ENCODE measurements at places on chromosomes 1 and 21.
A peak's percentile ranks its signal among the peaks of the same experiment; 100 is the strongest.

DNA sequence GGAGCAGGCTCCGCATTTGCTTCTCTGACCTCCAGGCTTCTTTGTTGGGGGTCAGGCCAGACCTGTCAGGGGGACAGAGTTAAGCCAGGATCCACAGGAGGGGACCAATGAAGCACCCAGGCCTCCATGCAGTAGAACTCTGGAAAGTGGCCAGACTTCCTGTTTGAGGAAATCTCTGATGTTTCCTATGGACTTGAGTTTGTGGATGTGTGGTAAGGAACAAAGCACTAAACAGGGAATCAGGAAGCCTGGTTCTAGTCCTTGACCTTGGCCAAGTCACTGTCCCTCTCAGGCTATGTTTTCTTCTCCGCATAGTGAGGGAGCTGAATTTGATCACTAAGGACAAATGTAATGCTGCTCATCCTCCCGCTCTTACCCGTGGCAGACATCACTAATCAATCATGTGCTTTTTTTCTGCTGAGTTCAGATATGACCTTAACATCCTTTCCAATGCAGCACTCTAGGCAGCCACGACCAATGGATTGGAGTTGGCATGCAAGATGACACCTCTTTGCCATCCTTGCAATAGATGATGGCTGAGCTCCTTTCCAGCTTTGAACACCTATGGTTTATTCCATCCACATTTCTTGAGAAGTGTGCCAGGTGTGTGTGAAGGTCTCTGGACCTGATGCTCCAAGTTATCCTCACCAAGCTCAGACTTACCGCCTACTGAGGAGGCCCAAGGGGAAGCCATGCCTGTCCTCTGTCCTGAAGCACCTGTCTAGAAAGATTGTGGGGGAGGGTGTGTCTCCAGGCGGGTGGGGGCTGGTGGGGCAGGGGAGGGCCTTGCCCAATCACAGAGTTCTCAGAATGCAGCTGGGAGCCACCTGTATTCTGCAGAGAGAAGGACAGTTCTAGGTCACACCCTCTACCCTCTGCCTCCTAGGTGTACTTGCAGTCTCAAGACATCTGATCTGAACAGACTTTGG, 9.9 kb downstream of the SH2D2A start:
- DNase-seq: no peak

DNA sequence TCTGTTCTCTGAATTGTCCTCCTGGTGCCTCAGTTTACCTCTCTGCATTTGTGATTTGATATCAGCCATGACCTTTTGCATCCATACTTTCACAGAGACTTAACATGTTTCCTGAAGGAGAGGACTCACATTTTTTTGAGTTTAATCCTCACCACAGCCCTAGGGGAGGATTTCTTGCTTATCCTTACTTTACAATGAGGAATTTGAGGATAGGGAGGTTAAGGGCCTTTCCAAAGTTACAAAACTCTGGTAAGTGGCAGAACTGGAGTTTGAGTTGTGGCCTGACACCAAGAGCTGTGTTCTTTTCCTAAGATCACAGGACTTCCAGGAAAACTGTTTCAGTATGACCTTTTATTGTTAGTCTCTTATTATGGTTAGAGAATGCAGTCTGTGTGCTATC, 34.2 kb downstream of the TNFRSF8 start:
- no peak for DNase-seq

DNA sequence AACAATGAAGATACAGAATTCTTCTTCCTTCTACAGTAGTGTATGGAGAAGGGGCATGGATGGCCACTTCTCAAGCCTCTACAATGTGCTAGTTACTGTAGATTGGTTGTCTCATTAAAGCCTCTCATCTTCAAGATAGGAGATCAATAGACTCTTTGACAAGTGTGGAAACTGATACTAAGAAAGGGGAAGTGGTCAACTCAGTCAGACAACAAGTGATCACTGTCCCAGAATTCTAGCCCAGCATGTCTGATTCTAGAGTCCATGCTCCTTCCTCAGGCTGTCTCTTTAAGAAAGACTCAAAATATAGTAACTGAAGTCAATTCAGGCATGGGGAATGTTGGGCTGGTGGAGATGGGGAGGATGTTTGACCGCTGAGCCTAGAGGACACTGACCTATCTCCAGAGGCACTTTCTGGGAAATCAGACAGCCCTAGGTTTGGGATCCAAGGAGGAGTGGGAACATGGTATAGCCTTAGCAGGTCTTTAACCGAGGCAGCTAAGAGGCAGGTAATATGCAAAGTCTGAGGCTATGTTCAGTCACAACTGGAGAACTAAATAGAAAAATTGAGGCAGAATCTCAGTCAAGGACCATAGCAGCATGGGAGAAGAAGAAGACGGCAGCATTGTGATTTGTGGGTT, 39.3 kb upstream of the EYA3 start:
- no peak for DNase-seq

DNA sequence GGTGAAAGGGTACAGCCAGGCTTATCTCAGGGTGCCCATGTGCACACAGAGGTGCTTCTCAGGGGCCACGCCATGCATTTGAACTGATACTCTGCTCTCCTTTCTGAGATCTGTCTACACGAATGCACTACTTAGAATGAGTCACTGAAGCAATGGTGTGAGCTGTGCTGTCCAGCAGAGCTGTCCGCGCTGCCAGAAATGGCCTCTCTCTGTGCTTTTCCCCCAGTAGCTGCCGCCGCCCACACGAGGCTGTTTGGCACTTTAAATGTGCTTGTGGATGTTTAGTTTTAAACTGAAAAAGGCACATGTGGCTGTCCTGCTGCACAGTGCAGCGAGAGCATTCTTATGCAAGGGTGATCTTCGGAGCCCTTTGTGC, 87.1 kb upstream of the COL6A1 start:
- DNase-seq: no peak

- no peak for DNase-seq
These were observed 19.6 kb downstream of the FBXO2 start for GRCh38 chr1:11634365-11635192.

DNA sequence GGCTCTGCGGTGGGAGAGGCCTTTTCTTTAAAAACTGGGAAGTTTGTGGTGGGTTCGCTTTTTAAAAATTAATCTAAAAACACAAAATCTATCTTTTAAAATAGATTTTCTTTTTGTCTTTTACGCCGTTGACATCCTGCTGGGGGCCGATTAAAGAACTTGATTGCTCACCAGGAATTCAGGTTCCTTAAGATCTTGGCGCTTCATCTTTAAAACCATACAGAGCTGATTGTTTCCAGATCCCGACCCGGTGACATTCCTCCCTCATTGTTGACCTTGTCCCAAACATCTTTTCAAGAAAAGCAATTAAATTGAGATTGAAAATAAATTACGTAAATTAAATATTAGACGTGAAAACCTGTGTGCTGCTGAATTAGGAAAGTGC, 546 bp upstream of the ZNF697 start:
- DNase-seq: no peak

DNA sequence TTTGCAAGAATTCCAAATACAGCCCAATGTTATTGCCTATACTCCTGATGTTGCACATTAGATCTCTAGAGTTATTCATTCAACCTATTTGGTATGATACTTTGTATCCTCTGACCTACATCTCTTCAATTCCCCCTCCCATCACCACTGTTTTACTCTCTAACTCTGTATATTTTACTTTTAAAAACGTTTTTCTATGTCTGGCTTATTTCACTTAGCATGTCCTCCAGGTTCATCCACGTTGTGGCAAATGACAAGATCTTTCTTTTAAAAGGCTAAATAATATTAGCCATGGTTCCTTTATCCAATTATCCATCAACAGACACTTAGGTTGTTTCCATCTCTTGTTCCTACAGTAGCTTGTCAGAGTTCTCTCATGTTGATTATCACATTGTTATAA, 207.1 kb upstream of the PTGFR start:
- DNase-seq: no peak

DNA sequence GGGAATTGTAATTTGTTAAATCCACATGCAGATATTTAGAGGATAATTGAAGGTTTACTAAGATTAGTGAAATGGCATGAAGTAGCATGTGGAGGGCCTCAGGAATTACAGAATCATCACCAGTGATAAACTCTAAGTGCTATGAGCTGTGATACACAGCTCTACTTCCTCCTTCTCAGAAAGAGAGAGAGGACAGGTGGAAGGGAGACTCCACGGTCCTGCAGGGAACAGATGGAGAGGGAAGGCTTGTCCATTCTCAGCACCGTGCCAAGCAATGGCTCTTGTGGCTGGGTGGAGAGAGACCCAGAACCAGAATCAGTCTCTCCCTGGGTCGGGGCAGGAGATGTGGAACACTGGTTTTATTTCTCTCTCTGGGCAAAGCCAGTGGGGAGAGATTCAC, 27.8 kb upstream of the LYPD8 start:
- DNase-seq: no peak

- DNase-seq: no peak
These were observed 9.0 kb downstream of the GON4L start for GRCh38 chr1:155847823-155848529.

DNA sequence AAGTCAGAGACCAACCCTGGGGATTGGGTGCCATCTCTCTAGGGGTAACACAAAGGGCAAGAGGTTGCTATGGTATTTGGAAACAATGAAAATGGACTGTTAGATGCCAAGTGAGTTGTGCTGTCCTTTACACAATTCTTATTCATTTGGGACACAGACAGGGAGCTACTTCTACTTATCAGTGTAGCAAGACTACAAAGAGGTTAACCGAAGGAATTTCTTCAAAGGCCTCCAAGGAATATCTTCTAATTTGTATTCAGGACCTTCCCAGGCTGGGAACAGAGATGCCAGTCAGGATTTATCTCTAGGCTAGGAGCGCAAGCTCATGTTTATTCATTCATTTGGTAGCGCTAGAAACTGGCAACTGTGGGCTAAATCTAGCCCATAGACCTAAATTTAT, 2.6 kb downstream of the NAXE start:
- DNase-seq: no peak

DNA sequence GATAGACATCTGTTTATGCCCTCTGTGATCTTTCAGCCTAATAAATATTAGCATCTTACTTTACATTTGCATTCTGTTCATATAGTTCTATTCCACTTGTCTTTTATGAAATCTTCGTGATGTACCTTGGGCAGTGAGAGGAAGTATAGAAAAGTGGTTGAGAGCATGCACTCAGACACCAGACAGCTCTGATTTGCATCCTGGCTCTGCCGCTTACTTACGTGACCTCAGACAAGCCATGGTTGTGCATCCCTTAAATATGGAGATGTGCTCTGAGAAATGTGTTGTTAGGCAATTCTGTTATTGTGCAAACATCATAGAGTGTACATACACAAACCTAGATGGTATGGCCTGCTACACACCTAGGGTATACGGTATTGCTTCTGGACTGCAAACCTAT, 22.9 kb downstream of the OVGP1 start:
- no peak for DNase-seq

GRCh38 chr1:4603295-4604110, 50.9 kb upstream of the AJAP1 start:
- peak; percentile 7 for DNase-seq

GRCh38 chr1:219405531-219406331, 207.2 kb downstream of the ZC3H11B start:
- no peak for DNase-seq

- no peak for DNase-seq
These were observed 192.2 kb downstream of the PLPP3 start for GRCh38 chr1:56387071-56387740.

DNA sequence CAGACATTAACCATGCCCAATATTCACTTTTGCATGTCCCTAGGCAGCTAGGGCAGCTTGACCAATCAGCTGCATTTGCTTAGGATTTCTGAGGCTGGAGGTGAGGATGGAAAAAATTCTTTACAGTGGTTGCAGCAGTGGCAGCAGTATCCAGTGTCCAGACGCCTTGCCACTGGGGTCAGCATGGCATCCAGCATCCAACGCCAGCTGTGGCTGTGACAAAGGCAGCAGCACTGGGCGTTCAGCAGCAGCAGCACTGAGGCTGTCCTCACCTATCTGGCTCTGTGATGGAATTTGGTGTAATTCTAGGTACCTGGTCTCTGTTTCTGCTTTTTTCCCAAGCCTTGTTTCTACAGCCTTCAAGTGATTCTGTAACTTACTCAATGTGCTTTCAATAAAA, 15.5 kb downstream of the RHBDL2 start:
- DNase-seq: no peak

- no peak for DNase-seq
These were observed 55.1 kb downstream of the AGPAT3 start for GRCh38 chr21:43919871-43920801.

GRCh38 chr1:170700842-170701615, 37.1 kb downstream of the PRRX1 start:
- DNase-seq: no peak

DNA sequence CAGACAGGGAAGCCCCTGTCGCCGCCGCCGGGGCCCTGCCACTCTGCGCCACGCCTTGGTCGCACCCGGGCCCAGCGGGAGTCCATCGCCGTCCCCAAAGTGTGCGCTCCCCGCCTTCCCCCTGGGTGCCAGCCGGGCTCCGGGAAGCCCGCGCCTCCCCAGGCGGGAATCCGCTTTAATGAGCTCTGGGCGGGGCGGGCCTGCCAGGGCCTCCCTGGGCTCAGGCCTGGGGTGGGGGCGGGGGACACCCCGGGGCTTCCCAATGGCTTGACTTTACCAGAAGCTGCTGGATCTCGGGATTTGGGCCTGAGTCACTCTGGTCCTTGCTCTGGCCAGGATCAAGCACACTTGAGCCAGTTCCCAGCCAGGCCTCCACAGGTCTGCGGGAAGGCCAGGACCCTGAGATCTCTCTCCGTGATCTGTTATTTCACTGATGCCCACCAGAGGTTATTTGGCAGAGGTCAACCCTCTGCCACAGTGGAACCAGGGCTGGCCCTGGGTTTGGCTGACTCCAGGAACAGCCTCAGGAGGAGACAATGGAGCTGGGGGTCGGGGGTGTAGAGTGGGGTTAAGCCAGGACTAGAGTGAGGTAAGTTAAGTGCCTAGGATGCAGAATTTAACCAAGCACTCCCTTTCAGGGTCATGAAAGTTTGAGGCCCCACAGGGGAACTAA, 178.4 kb upstream of the EDN2 start:
- peak; percentile 35 for DNase-seq

- DNase-seq: no peak
These were observed 105.0 kb upstream of the JUN start for GRCh38 chr1:58888833-58889232.

GRCh38 chr1:24141311-24141997, 1.5 kb downstream of the IL22RA1 start:
- no peak for DNase-seq

DNA sequence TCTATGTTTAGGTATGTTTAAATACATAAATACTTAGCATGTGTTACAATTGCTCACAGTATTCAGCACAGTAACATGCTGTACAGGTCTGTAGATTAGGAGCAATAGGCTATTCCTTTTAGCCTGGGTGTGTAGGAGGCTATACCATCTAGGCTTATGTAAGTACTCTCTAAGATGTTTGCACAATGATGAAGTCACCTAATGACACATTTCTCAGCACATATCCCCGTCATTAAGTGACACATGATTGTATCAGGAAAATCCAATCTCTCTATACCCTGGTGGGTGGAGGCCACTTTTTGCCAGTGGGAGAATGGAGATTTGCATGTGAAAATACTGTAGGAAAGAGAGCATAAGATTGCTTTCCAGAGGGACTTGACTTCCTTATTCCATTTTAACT, 5.5 kb upstream of the TEDDM1 start:
- no peak for DNase-seq

GRCh38 chr1:76006234-76006633, 68.3 kb upstream of the ST6GALNAC3 start:
- DNase-seq: no peak
